ENCODE measurements at places on chromosomes 2 and 18.

DNA sequence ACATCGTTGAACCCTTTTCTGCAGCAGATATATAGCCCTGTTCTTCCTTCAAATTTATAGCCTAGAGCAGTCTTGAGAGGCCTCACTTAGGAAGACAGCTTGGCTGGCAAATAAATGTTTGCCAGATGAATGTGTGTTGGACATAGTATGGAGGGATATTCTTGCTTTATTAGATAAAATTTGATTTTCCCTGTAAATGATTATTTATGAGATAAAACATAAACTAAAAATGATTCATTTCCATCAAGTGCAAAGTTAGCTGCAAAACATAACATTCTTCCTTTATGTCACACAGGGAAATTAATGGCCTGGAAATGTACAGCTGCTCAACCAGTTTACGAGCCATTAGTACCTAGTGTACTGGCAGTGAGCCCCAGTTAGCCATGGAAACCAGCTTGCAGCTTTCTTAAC lies 82.5 kb downstream of the LIMS1 start:
- no peak for DNase-seq

DNA sequence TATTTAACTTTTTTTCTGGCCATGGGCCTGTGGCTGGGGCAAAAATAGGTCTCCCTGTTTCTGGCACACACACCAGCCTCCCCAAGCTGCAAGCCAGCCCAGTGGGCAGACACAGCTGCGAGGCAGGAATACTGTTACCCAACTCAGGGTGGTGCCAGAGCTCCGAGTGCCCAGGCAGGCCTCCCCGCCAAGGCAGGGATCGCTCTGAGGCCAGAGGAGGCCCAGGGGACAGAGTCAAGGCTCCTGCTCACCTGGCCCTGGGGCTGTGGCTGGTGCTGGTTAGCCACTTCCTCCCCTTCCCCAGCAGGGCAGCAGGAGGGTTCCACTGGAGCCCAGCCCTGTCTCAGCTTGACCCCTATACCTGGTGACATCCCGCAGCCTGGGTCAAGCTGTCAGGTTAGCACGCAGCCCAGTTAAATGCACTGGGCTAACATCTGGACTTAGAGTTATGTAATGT lies 67.1 kb upstream of the EPAS1 start:
- no peak for DNase-seq

- no peak for DNase-seq
These were observed 6.7 kb downstream of the IL1R1 start for GRCh38 chr2:102149243-102149642.

DNA sequence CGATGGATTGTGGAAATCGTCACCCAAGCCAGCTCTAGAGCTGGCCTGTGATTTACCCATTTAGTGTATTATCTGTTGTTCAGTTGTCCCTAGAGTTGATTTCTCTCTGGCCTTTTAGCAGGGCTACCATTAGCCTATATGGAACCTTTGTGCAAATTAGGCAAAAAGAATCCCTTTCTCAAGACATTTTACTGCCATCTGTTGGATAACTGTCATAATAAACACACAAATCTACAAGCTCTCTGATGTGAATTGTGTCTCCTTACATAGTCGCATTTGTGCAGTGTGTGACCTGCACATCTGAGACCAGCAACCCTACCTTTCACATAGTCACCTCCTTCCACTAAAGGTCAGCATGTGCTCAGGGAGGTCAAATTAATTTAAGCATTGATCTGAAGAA lies 34.0 kb downstream of the LOXHD1 start:
- DNase-seq = no peak

DNA sequence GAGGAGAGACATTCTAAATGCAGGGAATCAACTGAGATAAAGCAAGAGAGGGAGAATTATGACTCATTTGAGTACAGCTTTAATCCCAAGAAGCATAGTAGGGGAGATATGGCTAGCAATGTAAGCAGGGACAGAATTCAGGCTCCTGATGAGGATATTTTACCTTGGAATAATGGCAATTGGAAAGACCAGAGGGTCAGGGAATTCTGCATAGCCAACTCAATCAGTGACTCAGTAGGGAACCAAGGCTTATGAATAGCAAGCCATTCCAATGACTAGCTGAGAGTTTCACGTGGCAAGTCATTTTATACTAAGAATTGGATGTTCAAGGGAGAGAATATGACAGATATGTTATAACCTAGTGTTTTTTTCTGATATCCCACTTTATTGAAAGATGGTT lies 563.8 kb upstream of the NETO1 start:
- no peak for DNase-seq

DNA sequence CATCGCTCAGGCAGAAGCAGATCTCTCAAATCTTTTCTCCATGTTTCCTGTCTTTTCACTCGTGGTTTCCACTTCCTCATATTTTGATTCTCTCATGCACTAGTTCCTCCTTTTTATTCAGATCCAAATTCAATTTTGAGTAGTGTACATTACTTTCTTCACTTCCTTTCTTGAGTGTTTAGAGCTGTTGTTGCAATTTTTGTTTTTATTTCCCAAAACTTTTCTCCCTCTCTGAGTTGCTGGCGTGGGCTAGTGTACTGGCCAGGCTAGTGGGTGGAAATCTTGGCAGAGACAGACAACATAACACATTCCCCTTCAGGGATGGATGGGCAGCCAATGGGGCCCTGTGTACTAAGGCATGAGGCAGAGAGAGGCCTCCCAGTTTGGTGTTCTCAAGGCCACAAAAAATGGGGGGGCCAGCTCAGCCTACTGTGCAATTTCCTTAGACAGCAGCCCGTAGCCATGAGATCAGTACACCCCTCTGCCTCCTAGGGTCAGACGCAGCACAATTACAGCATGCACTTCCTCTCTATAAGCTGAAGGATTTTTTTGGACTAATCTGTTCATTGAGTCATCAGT lies 145.1 kb upstream of the PID1 start:
- no peak for DNase-seq

GRCh38 chr2:205738117-205738968 lies 56.0 kb downstream of the NRP2 start:
- DNase-seq = no peak

- no peak for DNase-seq
These were observed 37.4 kb downstream of the ACTR2 start for GRCh38 chr2:65264821-65265670.

- no peak for DNase-seq
These were observed 188.9 kb upstream of the TNP1 start for GRCh38 chr2:217048730-217049129.

- no peak for DNase-seq
These were observed 38.3 kb downstream of the TNS1 start for GRCh38 chr2:217964275-217965161.

GRCh38 chr2:9178110-9178903 lies 28.3 kb upstream of the ASAP2 start:
- DNase-seq = no peak

- DNase-seq = no peak
These were observed 124.8 kb downstream of the AFF3 start for GRCh38 chr2:100017633-100018032.

DNA sequence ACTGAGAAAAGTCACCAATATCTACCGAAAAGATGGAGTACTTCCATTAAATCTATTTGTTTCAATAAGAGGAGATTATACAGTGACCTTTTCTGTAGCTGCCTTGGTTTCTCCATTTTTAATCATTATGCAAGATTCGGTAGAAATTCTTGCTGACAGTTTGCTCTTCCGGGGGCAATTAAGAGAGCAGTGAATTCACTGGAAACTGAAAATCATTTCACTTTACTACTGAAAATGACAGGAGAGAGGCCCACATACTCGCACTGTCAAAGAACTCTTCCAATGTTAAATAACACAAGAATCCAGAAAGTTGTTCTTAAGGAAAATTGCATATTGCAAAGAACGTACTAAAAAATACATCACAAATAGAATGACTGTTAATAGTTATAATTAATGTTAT lies 699.3 kb downstream of the CBLN2 start:
- DNase-seq = no peak

- no peak for DNase-seq
These were observed 58.0 kb downstream of the CDCA7 start for GRCh38 chr2:173412628-173413027.

GRCh38 chr2:61014763-61015162 lies 2.8 kb upstream of the PEX13 start:
- DNase-seq = no peak

DNA sequence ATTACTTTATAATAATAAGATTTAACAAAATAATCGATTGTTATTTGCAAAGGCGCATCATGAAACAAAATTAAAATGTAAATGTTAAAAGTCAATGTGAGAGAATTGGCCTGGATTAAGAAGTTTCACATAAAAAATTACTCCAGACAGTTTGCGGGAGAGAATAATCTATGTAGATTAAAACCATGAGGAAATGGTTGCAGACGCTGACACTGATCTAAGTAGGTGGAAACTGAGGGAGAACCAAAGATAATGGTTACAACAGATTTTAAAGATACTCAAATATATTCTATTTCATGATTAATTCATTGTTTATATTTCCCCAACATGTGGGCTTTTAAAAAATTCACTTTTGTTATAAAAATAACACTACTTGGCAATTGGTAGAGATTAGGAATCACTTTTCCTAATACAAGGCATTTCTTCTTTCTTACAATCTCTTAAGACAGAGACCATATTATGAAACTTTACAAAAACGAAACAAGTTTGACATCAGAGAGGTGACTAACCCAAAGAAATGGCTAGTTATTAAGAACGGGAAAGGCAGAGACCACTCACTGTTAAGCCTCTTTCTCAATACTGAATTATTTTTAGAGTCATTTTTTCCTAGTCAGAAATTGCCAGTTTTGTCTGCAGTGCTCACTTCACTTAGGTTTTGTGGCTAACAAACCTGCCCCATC lies 1.6 kb downstream of the KANSL1L start:
- no peak for DNase-seq

- DNase-seq = peak; percentile 68
These were observed 30.4 kb downstream of the TOGARAM2 start for GRCh38 chr2:29011418-29012060.

DNA sequence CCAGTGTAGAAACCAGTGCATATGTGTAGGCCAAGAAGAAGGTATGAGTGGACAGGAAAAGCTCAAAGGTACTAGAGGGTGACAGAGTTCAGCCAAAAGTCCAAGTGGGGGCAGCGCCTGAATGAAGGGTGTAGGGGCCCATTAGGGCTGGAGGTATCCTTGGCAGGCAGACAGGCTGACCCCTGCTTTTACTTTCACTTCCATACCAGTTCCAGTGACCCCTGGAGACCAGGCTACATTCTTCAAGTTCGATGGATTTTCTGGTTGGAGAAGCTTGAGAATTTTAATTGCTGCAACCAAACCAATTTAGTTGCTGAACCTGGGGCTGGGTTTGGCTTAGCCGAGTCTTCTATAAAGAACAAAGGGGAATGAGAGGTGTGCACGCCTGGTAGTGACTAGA lies 42.3 kb upstream of the MRPL33 start:
- DNase-seq = no peak

GRCh38 chr2:202635428-202636212 lies 851 bp downstream of the FAM117B start:
- DNase-seq = peak; percentile 80

Data from activated T-helper 1 cell treated with Interleukin-2 at 50 U/mL for 16 hours (primary cell).